ENCODE measurements at places on chromosomes 5 and 9.
A peak's percentile ranks its signal among the peaks of the same experiment; 100 is the strongest.

DNA sequence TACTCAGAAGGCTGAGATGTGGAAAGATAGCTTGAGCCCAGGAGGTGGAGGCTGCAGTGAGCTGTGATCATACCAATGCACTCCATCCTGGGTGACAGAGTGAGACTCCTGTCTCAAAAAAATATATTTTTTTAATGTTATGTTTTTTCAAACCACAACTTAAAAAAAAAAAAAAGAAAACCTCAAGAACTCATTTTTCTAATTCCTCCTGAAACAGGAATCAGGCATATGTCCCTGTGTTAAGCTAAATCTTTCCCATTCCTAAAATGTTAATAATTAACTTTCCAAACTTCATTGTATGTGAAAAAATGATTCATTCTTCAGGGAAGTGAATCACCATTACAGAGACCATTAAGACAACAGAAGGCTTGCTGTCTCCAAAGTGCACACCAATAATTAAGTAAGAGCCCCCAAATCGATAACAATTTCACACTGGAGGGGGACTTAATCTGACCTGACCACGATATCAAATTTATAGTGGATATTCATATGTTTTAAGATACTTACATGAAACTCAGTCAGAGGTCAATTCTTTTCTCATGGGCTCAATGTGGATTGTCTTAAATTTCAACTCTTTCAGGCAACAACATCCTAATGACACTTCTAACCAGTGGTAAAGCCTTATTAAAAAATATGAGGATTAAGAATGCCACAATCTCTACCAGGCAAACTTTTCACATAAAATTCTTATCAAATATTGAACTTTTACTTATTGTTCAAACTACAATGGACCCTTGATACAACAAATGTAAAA lies 5.2 kb downstream of the CEMIP2 start:
- no peak for DNase-seq

GRCh38 chr9:2418619-2419018 lies 203.0 kb upstream of the VLDLR start:
- DNase-seq: no peak

DNA sequence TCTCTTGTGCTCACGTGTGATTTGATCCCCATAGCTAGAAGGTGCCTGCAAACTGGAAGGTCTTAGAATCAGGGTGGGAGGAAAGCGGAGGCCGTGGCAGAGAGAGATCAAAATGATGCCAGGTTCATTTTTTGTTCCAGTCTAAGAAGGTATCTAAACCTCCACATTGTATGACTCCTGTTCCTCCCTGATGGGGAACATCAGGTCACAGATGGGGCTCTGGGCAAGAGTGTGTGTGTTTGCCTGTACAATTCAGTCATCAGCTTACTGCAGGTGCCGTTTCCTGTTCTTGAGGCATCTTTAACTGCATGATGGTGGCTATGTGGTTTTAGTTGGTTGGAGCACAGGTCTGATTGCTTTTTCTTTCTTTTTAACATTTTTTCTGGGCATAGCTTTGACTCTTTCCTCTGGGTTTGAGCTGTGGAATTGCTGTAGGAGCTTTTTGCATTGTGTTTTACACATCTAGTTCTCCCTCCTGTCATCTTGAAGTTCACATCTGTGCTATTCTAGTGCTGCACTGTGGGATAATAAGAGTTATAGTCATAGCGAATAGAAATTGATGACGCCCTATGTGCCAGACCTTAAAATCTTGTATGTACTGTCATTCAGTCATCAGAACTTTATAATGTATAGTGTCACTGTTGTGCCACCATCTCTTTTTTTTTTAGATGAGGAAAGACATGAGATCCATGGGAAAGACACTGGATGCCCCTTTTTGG lies 30.8 kb downstream of the ARHGAP26 start:
- no peak for DNase-seq

DNA sequence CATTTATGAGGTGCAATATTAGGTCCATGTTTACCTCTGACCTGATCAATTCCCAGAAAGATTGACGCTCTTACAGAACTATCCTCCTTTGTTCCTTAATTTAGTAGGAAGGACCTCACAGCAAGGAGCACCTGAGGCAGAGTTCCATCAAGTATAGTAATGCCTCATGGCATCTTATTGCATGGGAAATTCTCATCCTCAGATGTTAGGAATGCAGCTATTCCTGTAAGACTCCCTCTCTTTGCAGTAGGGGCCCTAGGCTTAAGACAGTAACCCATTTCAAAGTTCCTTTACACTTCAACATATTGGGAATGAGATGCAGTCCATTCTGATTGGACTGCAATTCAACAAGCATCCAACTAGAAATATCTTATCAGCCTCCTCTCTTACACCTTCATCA lies 69.8 kb downstream of the SLCO4C1 start:
- no peak for DNase-seq

GRCh38 chr5:156794687-156795086 lies 55.4 kb upstream of the PPP1R2B start:
- no peak for DNase-seq

GRCh38 chr9:114844766-114845165 lies 38.9 kb upstream of the TNFSF15 start:
- no peak for DNase-seq

DNA sequence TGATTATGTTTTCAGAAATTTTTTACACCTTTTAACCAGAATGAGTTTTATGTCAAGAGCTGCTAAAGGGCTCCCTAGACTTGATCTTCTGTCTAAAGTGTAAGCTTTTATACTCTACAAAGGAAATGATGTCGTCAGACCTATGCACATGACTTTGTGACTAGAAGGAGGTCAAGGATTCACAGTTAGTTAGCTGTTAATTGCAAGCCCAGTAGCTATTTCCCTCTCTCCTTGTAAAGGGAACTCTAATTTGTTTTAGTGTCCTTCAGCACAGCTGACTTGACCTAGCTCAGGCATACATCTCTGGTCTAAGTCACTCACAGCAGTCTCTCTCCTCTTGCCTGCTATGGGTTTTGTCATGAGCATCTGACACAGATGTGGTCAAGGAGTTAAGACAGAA lies 173.5 kb upstream of the NREP start:
- no peak for DNase-seq

GRCh38 chr5:88483964-88484672 lies 215.5 kb upstream of the TMEM161B start:
- DNase-seq: no peak

- DNase-seq: no peak
These were observed 110.0 kb upstream of the SPOCK1 start for GRCh38 chr5:137609127-137609526.

- peak; percentile 7 for DNase-seq
These were observed 20.2 kb downstream of the IGIP start for GRCh38 chr5:140145818-140146522.

DNA sequence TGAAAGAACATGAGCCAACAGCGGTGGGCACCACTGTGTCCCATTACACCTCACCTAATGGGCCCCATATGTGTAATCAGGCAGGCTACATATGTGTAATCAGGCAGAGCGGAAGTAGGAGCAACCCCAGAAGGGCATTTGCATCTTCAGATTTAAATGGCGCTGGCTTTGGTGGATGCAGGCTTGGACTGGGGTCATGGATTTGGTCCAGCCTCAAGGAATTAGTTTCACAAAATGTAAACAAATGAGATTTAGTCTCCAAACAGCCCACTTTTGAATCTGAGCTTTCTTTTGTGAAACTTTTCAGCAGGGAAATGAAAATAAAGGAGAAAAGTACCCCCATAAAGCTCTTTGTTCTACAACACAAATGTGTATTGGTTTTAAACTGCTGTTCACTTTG lies 161.3 kb downstream of the LPAR1 start:
- no peak for DNase-seq

DNA sequence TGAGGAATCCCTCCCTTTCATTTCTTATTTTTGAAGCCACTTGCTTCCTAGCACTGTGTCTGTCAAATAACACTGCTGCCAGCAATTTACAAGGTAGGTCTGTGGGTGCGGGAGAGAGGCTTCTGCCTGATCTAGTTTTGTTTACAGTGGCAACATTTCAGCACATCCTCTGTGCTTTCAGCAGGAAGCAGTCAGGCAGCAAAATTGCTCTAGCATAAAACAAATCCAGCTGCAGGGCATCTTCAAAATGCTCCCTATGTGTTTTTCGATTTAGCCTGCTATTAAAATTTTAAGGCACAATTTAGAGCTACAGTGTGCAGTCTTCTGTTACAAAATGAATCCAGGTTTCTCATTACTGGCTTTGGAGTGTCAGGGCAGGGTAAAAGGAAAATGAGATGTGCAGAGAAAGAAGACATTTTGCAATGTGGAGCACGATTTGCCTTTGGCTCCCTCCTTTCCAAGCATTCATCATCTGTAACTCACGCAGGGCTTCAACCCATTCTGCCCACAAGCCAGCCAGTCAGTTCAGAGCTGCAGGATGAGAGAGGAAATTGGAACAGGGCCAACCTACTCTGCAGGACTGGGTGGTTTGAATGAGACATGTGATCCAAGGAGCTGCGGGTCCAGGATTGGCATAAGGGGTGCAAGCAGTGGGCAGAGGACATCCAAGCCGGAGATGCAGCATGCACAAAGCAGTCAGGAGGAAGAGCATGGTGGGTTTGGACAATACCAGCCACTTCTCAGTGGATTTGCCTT lies 143.4 kb upstream of the APC start:
- no peak for DNase-seq

- no peak for DNase-seq
These were observed 383.9 kb downstream of the CTNND2 start for GRCh38 chr5:11520241-11520930.

GRCh38 chr9:116243708-116244107 lies 90.1 kb downstream of the PAPPA start:
- DNase-seq: no peak

DNA sequence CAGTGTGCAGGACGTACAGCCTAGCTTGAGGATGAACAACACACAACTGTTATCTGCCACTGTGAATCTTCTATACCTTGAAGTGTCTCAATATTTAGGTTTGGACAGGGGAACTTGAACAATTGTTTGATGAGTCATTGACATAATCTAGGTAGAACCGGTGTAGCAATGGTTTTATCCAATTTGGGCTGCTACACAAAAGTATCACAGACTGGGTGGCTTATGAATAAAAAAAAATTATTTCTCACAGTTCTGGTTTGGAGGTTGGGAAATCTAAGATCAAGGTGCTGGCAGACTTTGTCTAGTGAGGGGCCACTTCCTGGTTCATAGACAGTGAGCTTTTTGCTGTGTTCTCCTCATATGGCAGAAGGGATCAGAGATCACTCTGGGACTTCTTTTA lies 359.7 kb downstream of the HCN1 start:
- no peak for DNase-seq

- DNase-seq: no peak
These were observed 159.2 kb downstream of the DRD1 start for GRCh38 chr5:175284806-175285205.

- no peak for DNase-seq
These were observed 283.4 kb upstream of the IRX2 start for GRCh38 chr5:3034881-3035280.

DNA sequence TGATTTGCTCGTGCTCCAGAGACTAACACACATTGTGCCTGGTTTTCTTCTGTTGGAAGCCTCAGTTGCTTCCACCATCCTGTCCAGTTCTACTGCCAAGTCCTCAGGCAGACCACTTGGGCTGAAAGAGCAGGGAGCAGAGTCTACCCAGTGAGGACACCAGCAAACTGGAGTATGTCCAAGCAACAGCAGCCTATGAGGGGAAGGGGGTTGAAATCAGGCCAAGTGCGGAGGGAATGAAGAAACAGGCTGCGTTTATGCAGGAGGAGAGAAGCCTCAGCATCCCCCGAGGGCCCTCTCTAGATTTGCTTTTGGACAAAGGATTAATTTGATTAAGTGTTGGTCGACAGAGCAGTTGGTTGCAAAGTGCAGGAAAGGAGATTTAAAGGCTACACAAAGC lies 14.5 kb downstream of the DOCK2 start:
- DNase-seq: no peak

DNA sequence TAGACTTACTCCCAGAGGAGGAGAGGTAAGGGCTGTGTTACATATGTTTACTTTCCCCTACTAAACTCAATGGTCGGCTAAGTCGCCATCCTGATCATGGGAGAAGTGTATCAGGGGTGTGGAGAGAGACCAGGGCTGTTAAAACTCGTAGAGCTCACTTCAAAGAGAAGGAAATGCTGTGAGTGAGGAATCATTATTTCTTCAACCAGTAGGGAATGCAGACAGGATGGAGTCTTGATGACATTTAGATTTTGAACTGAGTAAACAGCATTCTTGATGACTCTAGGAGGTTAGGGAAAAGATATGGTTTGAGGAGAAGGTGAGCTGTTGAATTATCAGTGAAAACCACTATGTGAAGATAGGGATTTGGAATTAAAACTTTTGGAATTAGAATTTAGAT lies 17.3 kb downstream of the RECK start:
- no peak for DNase-seq
